Nephron progenitor cell (in vitro differentiated cells): ENCODE measurements at places on chromosomes 6 and 20.

DNA sequence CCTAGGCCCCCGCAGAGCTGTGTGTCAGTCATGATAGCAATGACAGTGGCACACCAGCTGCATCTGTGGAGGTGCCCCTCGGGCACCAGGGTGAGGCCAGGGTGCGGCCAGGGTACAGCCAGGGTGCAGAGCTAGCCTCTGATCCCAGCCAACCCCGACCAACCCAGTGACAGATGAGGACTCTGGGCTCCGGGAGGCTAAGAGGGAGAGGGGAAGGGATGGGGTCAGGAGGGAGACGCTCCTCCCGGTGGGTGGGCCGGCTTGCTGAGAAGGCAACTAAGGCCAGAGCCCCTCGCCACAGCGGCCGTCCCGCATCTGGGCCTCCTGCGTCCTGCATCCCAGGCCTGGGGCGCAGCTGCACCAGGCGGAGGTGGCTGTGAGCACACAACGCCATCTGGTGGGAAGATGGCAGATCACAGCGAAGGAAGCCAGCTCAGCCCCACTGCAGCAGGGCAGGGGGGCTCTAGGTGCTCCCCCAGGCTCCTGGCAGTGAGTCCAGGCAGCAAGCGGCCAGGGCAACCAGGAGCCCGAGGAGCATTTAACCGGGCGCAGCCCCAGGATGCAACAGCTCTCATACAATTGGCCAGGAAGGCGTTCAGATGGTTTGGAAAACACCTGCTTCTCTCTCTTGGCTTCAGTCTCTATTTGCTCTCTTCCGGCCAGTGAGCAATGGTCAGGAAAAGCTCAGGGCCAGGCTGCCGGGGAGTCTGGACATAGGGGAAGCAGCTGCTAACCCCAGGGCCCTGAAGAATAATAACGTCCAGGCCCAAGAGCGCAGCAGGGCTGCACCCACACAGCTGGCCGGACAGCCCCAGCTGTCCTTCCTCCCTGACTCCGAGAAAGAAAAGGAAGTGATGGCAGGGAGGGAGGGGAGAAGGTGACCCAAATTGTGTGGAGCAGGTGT is 169.4 kb downstream of the TAF4 start:
- H3K36me3 ChIP-seq: no peaks in the 10 kb centered on the region
- H3K4me1 ChIP-seq: peaks cover 8% of the 10 kb centered on the region
- H3K4me3 ChIP-seq: no peak overlapping the region
- peaks cover 41% of the 10 kb centered on the region for H3K27me3 ChIP-seq
- no peak overlapping the region for H3K27ac ChIP-seq

DNA sequence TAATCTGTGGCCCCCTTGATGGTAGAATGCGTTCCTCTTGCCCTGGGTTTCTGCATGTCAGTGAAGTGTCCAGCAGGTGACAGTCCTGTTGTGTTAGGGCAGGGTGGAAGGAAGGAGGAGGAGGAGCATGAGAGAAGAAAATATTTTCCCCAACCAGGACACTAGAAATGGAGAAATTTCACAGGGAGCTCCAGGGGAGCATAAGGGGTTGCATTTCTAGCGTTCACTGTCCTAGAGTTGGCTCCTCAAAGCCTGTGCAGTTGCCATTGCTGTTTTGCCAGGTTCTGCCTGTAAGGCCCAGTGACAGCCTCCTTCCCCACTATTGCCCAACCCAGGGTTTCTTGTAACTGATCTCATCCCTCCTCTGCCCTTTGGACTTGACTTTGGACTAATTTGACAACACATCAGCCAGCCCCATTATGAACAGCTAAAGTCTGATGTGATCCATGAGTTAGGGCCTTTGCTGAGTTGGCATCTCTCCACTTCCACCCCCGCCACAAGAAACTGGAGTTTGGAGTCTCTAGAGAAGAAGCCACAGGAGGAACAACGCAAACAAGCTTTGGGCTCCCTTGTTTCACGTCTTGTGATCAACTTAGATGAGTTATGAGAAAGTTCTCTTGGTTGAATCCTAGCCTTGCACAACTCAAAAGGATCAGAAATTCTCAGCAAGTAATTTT is 14.0 kb upstream of the FAM50B start:
- H3K4me3 ChIP-seq: no peak overlapping the region
- H3K4me1 ChIP-seq: peaks cover 11% of the 10 kb centered on the region
- H3K36me3 ChIP-seq: no peaks in the 10 kb centered on the region
- H3K27me3 ChIP-seq: peaks cover 19% of the 10 kb centered on the region
- no peak overlapping the region for H3K27ac ChIP-seq

- H3K4me1 ChIP-seq: no peaks in the 10 kb centered on the region
- no peak overlapping the region for H3K27ac ChIP-seq
- no peaks in the 10 kb centered on the region for H3K36me3 ChIP-seq
- peaks cover 4% of the 10 kb centered on the region for H3K27me3 ChIP-seq
These were observed 104.3 kb downstream of the ADGRG6 start for GRCh38 chr6:142406131-142406530.

DNA sequence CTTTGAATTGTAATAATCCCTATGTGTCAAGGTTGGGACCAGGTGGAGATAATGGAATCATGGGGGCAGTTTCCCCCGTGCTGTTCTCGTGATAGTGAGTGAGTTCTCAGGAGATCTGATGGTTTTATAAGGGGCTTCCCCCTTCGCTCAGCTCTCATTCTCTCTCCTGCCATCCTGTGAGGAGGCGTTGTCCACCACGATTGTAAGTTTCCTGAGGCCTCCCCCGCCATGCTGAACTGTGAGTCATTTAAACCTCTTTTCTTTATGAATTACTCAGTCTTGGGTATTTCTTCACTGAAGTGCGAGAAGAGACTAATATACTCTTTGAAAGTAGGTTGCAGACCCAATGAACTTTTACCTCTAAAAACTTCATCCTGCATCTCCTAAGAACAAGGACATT is 39.2 kb upstream of the KCNG1 start:
- peaks cover 12% of the 10 kb centered on the region for H3K27me3 ChIP-seq
- peaks cover 38% of the 10 kb centered on the region for H3K4me1 ChIP-seq

- peaks cover 40% of the 10 kb centered on the region for H3K4me1 ChIP-seq
- no peak for DNase-seq
- peaks cover 5% of the 10 kb centered on the region for H3K27me3 ChIP-seq
- H3K4me3 ChIP-seq: no peak overlapping the region
- H3K36me3 ChIP-seq: no peaks in the 10 kb centered on the region
These were observed 177.5 kb downstream of the KHDC1L start for GRCh38 chr6:73047801-73048200.

- H3K36me3 ChIP-seq: peaks cover 92% of the 10 kb centered on the region
- no peak for DNase-seq
- H3K27ac ChIP-seq: peak overlapping the region; percentile 77
- H3K27me3 ChIP-seq: peaks cover 5% of the 10 kb centered on the region
These were observed 100.6 kb downstream of the SOX4 start for GRCh38 chr6:21694168-21694567.
